NAMALWA (cell line): ENCODE measurements at places on chromosomes 7 and 10.

- DNase-seq = no peak
These were observed 4.4 kb upstream of the MNX1 start for GRCh38 chr7:157014635-157015555.

- DNase-seq = no peak
These were observed 840.3 kb downstream of the CNTNAP2 start for GRCh38 chr7:146956853-146957252.

- no peak for DNase-seq
These were observed 104.7 kb upstream of the KLF14 start for GRCh38 chr7:130838738-130839137.

DNA sequence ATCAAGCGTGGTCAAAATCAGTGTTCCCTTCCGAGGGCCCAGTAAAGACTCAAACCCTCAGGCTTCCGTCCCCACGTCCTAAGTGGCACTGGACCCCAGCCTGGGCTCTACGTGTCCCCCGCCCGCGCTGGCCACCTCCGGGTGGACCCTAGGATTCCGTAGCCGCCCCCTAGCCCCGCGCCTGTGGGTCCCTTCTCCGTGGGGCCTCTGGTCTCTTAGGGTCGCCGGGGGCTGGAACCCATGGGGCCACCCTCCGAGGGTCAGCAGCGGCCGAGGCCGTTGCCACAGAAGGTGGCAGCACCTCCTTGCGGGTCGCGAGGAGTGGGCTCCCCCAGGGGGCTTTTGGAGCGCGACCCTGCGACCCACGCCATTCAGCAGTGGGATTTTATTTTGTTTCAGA is 170.5 kb upstream of the EEPD1 start:
- no peak for DNase-seq

GRCh38 chr10:132907821-132908620 is 34.3 kb downstream of the CFAP46 start:
- no peak for DNase-seq

DNA sequence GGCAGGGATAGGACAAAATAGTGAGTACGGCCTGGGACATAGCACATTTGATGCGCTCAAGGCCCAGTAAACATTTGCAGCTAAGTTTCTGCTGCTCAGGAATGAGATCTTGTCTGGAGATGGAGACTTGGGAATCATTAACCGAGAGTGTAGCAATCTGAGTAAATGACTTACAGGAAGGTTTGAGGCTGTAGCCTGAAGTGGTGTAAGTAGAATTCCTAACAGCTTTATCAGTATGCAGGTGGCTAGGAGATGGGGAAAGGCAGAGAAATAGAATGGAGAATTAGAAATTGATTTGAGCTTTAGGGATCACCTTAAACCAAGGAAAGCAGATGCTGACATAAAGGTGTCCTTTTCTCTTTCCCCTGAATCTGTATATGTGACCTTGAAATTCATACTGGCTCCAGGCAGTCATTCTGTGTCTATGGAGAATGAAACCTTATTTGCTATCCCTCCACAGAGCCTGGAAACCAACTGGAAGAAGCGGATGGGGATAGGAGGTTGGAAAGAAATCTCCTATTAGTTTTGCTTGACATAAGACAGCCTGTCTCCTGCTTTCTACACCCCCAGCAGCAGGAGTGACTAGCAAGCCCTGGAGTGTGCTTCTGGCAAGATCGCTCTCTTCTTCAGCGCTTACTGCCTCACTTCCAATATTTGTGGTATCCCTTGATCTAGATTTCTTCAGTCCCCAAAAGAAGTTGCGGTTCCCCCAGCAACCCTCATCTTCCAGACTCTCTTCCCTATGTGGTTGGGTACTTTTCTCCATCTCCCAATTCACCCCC is 6.4 kb upstream of the PON2 start:
- no peak for DNase-seq

GRCh38 chr10:8321990-8322389 is 267.5 kb downstream of the GATA3 start:
- DNase-seq = no peak

GRCh38 chr10:101217450-101218281 is 11.6 kb downstream of the LBX1 start:
- no peak for DNase-seq

DNA sequence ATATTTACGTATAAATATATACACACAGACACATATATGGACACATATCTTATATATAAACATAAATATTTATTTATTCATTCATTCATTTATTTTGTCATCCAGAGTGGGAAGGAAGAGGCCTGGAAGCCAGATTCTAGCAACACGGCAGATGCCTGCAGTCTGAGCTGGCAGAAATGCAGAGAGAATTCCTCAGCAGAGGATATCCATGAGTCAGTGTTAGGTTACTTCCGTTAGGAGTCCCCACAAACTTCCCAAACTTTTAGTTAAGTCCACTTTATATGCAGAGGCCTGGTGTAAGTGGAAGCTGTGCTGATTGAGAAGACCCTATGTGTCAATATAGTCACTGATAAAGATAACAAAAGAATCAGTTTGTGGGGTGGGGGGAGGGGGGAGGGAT is 89.6 kb downstream of the PPP1R17 start:
- DNase-seq = no peak

DNA sequence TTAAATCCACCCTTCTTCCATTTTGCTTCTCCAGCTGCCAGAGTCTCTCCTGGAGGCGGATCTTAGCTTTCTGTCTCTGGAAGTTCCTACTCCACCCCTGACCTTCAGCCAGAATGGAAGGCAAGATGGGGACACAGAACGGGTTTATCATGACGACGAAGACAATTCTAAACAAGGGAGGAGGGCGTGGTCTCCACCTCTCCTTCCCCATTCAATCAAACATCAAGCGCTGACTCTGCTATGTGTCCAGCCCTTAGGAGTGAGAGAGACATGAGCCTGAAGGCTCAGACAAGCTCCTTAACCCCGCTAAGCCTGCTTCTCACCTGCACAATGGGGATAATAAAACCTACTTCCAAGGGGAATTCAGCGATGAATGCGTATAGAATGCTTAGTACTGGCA is 3.1 kb downstream of the CYP17A1 start:
- no peak for DNase-seq

DNA sequence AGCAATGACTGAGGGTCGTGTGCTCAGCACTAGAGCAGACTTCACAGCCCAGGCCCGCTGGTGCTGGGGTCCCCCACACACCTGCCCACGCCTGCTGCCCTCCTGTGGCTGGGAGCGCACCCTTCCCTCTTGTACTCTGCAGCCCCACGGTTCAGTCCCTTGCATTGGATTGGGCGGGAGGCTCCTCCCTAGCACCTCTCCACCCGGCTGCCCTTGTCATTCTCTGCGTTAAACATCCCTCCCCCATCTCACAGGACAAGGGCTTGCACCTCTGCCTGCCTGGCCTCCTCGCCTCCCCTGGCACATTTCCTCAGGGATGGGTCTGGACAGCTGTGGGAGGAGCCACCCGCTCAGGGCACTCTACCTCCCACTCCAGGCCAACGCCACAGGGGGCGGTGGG is 68.6 kb downstream of the ALOX5 start:
- DNase-seq = no peak

- no peak for DNase-seq
These were observed 15.3 kb downstream of the NUDT5 start for GRCh38 chr10:12180221-12180974.

- DNase-seq = no peak
These were observed 256.1 kb downstream of the ZMYND11 start for GRCh38 chr10:391305-391704.

DNA sequence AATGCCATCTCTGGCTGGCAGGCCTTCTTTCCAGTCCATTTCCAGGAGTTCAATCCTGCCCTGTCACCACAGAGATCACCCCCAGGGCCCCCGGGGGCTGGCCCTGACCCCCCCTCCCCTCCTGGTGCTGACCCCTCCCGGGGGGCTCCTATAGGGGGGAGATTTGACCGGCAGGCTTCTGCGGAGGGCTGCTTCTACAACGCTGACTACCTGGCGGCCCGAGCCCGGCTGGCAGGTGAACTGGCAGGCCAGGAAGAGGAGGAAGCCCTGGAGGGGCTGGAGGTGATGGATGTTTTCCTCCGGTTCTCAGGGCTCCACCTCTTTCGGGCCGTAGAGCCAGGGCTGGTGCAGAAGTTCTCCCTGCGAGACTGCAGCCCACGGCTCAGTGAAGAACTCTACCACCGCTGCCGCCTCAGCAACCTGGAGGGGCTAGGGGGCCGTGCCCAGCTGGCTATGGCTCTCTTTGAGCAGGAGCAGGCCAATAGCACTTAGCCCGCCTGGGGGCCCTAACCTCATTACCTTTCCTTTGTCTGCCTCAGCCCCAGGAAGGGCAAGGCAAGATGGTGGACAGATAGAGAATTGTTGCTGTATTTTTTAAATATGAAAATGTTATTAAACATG is 6.0 kb downstream of the CHPF2 start:
- no peak for DNase-seq

DNA sequence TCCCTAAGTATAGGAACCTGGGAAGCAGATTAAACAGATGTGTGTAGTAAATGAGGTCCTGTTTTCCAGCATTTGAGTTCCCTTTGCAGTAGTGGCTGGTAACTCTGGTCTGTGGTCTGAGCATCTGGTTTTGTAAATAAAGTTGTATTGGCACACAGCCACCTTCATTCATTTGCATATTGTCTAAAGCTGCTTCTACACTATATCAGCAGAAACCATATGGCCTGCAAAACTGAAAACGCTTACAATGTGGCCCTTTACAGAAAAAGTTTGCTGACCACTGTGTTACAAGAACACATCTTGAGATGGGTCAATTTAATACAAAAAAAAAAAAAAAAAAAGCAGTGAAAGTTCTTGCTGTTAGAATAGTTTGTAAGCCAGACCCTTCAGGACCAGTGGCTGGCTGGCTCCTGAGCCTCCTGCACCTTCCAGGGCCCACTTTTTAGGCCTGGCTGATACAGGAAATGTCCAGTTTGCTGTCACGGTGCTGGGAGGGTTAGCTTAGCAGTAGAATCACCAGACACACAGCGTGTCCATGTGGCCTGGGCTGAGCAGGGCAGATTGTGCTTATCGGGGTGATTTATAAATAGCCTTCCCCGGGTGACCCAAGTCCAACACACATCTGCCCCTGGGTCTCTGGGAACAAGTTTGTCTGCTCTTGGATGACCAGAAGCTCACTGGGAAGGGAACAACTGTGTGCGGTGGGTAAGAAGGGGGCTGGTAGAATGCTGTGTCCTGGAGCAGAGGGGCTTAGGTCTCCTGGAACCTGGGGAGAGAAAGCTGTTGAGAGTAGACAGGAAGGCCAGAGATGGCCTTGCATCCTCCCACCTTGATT is 1.4 kb downstream of the C10orf71 start:
- DNase-seq = peak; percentile 92

GRCh38 chr7:107696330-107696946 is 35.8 kb downstream of the SLC26A4 start:
- no peak for DNase-seq

GRCh38 chr7:80324032-80324431 is 187.8 kb downstream of the GNAT3 start:
- no peak for DNase-seq

- no peak for DNase-seq
These were observed 31.0 kb upstream of the FAM13C start for GRCh38 chr10:59393349-59393748.

GRCh38 chr7:100475549-100475948 is 3.5 kb downstream of the TSC22D4 start:
- no peak for DNase-seq

GRCh38 chr10:132439025-132439388 is 42.0 kb downstream of the PWWP2B start:
- no peak for DNase-seq

GRCh38 chr7:39507866-39508551 is 58.2 kb upstream of the YAE1 start:
- DNase-seq = no peak

DNA sequence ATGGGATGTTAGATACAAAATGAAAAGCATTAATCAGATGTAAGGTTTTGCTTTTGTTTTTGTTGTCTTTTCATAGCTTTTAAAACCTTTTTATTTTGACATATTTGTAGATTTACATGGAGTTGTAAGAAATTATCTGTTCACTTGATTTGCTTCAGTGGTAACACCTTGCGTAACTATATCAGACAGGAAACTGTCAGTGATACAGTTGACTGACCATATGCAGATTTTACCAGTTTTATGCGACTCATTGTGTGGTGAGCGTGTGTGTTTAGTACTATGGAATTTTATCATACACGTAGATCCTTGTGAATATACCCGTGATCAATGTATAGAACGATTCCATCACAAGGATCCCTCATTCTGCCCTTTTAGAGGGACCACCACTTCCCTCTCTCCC is 701.4 kb downstream of the SUGCT start:
- peak; percentile 67 for DNase-seq

DNA sequence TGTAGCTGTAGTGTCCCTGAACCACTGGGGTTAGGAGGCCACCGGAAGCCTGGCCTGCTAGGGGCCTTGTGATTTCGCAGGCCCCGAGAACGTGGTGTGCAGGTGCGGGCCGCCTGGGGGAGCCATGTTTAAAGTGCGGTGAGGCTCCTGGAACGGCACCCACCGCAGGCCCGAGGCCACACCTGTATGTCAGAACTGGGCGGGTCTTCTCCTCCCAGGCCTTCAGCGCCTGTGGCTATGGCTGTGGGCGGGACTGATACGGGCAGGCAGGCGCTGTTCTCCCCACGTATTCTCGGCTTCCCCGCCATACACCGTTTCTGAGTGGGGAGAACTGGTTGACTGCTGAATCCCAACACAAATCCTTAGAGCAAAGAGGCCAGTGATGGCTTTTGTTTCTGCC is 74.8 kb downstream of the DNAJB6 start:
- no peak for DNase-seq

DNA sequence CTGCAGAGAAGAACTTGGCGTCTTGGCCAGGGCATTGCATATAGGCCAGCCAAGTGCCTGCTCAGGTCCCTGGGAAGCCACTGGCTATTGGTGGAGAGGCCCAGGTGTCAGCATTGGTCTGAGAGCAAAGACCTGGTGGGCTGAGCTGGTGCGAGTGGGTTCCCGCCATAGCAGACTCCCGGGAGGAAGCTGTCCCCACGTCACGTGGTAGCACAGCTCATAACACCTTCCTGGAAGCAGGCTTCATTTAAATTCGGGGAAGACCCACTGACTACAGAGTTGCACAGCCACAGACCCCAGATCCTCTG is 130.5 kb downstream of the WDR37 start:
- DNase-seq = no peak

DNA sequence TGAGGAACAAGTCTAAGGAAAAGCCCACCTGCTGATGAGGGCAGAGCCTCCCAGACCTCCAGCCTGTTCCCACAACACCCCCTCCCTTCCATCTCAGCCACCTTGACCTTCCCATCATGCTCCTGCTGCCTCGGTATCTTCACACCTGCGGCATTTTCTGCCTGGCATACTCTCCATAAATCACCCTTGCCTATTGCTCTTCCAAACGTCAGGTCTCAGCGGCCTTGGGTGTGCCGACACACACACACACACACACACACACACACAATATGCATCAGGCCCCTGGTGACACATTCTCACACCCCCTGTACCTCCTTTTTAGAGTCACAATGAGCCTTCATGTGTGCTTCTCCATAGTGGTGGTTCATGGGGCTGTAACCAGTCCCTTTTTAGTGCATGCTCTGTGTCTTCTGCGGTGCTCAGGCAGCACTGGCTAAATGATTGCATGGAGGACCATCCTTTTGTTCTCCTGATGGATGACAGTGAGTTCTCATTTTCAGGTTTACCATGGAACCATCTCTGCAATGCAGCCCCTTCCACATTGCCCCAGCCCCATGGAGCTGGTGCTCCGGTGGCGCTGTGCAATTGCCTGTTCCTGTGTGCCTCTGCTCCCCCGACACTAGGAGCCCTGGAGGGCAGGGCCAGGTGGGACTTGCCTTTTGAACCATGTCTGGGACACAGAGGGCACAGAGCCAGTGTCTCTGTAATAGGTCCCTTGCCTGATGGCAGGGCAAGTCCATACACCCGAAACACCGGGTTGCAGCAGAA is 4.5 kb downstream of the ADIRF start:
- no peak for DNase-seq
